ENCODE measurements at places on chromosomes 6 and 20.

DNA sequence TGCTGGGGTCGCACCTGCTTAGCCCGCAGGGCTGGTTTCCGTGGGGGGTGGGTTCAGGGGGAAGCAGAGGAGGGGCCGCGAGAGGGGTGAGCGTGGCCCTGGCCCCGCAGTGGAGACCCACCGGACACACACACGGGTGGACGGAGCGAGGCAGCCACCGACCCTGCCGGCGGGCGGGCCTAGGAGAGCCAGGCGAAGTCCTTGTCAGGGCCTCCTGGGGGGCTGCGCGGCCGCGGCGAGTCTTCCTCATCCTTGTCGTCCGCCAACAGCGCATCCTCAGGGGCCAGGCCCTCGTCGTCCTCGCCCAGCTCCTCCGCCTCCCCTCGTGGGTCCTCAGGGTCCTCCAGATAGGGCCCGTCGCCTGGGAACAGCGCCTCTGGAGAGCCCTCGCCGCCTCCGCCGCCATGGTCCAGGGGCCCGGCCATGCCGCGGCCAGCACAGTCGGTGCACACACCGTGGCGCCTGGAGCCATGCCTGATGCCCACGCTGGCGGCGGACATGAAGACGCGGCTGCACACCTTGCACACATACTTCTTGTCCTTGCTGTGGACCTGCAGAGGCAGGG, 7.3 kb downstream of the SLC2A4RG start:
- no peak for DNase-seq

DNA sequence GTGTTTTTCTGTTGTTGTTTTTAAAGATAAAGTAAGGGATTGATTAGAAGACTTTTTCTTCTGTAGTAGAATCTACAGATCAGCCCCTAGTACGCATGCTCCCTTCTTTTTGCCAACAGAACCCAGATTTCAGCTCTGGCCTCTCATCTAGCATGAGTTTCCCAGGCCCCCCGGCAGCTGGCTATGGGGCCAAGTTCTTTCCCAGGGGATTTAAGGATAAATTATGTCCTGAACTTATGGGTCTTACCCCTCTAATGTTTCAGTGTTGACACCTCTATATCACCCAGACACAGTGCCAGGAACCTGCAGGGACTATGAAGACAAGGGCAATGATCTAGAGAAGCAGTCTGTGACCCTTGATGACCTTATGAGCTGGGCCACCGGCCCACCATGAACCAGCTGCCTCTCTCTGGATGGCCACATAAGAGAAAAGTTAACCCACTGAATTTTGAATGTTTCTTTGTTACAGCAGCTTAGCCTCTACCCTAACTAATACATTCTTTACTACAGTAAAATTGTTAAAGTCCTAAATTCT, 150.5 kb downstream of the UNC5CL start:
- DNase-seq: no peak

GRCh38 chr20:13810446-13810845, 25.6 kb downstream of the NDUFAF5 start:
- DNase-seq: no peak

DNA sequence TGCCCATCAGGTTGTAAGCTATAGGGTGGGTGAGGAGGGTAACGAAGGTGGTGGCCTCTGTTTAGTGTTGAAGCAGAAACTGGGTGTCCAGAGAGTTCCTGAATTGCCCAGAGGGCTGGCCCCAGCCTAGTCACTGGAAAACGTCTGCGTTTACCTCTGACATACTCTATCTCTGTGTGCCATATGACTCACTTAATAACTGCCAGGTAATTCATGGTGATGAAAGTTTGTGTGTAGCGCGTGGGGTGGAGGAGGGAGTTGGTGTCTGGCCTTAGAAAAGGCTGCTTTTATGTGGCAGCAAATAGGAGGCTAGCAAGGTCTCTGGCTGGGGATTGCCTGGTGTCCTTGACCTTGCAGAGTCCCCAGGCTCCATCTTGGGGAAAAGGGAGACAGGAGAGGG, 47.3 kb downstream of the SLC35D3 start:
- DNase-seq: no peak

DNA sequence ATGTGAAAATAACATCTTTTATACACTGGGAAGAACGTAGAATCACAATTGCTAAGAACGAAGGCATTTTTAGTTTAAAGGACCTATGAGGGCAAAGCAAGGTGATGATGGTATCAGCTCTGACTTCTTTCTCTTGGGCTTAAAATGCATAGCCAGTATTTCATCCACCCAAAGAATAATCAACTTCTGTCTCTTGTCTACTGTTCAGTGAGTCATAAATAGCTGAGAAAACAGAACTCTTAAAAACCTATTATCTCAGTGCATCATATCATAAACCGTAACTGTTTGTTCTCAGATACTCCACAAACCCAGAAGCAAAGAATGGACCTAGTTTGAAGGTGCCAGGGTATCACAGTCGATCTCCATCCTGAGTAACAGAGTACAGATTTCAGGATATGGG, 5.2 kb downstream of the PHF10 start:
- no peak for DNase-seq

DNA sequence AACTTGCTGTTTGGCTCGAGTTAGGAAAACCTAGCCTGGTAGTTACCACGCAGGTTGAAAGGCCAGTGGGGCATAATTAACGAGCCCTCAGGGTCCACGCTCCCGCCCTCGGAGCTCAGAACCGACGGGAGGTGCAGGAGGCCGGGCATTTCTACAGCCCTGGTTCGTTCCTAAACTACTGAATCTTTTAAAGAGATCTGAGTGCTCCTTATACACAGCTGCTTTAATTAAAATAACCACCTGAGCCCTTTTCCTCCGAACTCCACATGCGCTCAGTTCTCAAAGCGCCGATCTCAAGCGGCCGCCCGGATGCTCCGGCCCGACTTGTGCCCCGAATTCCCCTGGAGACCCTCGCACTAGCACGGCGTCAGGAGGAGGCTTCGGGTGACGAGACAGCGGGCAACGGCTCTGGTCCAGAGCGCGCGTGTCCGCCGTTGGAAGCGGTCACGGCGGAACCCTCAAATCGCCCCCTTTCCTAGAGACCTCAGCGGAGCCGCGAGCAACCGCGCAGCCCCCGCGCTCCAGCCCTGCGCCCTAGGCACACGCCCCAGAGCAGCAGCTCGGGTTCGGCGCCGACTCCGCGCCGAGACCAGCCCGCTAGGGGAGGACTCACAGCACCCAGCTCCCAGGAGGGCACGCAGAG, 397 bp downstream of the WDR27 start:
- DNase-seq: no peak

DNA sequence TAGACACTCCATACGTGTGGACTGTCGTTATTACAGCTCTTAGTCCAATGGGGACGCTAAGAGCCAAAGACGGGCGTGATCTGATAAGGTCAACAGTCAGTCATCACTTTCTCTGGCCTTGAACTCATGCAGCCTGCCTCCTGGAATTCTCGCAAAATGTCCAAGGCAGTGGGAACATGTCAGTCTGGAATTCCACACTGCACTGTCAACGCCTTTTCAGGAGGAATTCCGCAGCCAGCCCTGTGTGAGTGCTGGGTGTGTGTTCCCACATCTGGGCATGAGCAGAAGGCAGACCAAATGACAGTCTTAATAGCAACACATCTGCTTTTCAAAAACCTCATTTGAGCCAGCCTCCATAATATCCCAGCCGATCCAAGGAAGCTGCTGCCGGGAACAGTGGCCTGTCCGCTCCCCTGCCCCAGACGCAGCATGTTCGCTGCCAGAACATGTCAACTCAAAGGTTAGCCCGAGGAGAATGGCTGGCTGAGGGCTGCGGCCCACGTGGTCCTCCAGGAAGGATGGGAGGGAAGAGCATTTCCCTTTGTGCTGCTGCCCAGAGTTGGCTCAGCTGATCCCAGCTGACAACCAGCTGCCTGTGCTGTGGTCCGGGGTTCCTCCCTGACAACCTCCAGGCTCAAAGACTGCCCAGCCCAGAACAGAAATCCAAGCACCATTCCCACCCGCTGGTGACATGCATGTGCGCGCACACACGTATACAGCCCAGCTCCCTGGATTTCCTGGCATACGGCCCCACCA, 103.1 kb downstream of the SULF2 start:
- no peak for DNase-seq

- no peak for DNase-seq
These were observed 33.9 kb upstream of the PRSS16 start for GRCh38 chr6:27213544-27214125.

GRCh38 chr6:106519460-106520394, 109.6 kb downstream of the RTN4IP1 start:
- peak; percentile 65 for DNase-seq

DNA sequence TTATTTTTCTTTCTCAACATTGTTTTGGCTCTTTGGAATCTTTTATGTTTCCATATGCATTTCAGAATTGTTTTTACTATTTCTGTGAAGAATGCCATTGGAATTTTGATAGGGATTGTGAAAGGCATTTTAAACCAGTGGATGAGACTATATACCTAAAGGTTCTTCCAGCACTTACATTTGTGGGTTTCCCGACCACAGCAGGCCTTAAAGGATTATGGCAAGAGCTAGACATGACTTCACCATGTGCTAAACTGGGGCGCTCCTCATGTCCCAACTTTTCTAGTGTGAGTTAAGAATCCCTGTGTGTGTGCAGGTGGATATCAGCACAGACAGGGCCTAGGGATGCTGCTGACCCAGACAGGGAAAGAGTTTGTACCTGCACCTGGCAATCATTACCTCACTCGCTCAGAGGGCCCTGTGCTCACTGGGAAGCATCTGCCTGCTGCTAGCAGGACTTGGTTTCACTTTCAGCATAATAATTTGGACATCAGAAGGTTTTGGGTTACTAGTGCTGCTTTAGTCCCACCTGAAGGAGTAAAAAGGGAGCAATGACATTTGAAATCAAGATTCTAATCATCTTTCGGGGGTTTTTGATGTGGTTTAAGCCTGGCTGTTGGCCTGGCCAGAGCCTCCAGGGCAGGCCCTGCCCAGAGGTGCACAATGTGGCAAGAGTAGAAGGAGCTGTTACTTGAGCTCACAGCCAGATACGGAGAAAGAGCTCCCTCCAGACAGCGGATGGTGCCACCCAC, 137.1 kb downstream of the CDC5L start:
- no peak for DNase-seq

DNA sequence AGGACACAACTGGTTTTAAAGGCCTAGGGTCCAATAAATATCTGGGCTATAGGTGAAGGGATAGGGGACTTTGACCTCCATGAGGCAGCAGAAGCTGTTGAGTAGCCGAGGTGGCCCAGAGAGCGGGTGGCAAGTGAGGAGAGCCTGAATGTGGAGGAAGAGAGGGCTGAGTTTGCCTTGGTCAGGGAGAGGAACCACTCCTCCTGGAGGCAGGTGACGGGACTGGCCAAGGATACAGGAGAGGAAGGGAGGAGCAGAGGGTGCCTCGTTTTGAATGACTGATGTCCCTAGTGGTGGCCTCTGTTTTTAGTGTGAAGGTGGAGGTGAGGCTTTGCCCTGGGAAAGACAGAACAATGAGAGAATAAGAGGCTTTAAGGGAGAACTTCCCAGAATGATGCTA, 19.1 kb upstream of the AAR2 start:
- no peak for DNase-seq

- no peak for DNase-seq
These were observed 279.8 kb upstream of the PRND start for GRCh38 chr20:4441871-4442270.

DNA sequence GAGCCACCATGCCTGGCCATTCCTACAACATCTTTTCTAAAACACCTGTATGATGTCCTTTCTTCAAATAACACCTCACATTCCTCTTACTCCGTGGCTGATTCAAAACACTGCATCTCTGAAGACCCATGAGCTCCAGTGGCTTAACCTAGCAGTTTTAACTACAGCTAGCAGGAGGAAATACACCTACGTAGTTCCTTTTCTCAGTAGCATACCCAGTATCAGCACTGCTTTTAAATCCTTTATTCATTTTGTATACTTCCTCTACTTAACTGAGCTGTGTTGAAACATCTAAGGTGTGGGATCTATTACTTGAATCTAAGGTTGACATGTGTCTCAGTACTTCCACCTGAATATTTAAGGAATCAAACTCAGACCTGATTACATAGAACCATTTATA, 113.6 kb upstream of the CCDC28A start:
- no peak for DNase-seq

GRCh38 chr6:149335924-149336608, 18.6 kb downstream of the TAB2 start:
- DNase-seq: no peak

GRCh38 chr6:149459761-149460160, 25.1 kb downstream of the ZC3H12D start:
- no peak for DNase-seq

DNA sequence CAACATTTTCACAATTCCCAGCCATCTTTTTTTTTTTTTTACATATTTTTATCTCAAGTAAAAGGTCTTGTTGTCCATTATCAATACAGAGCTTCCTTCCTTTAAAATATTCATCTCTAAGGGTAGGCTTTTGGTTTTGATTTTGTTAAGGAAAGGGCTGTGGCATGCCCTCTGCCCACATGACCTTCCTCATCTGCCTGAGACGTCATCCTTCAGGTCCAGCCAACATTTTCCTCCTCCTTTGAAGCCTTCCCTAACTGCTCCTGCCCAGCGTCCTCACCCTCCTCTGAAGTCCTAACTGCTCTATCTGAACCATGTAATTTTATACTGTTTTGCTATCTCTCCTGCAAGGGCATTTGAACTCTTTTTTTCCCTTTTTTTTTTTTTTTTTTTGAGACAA, 73.9 kb upstream of the TGM3 start:
- no peak for DNase-seq

- no peak for DNase-seq
These were observed 460.3 kb downstream of the UTRN start for GRCh38 chr6:144745439-144745838.

DNA sequence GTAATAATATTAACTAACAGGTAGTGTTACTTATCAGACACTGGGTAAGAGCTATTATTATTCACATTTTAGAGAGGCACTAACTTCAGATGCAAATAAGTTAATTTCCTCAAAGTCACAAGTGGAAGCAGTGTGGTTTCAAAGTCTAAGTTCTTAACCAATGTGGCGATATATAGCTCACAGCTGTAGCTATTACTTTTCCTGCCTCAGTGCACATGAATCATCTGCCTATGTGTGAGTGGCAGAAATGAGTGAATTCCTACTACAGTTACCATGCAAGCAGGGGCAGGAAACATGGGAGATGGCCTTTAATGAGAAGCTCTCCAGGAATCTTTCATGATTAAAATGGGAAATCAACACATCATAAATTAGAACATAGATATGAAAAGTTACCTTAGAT, 126.2 kb upstream of the EYA4 start:
- DNase-seq: no peak

DNA sequence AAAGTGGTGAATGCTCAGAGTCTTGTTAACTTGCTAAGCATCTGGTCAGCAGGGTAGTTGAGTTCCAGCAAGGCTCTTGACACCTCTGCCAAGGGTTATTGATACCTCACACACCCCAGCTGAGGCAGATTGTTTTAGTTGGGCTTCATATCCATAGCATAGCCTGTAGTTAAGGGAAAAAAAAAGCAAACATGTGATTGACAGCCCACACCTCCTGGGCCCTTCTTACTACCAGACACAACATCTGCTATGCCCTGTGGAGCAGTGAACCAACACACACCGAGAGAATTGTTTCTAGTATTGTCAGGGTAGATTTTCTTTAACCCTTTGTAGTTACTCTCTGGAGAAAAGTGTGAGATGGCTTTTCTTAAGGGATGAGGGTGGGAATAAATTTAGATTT, 697.0 kb upstream of the POU3F2 start:
- DNase-seq: no peak

Data from effector memory CD4-positive, alpha-beta T cell (primary cell).